ENCODE measurements at places on chromosomes 13 and 19.

- no peaks in the 10 kb centered on the region for H3K4me1 ChIP-seq
- DNase-seq = no peak
- H3K27me3 ChIP-seq = no peaks in the 10 kb centered on the region
- H3K27ac ChIP-seq = no peak overlapping the region
- no peak overlapping the region for H3K4me3 ChIP-seq
- no peaks in the 10 kb centered on the region for H3K36me3 ChIP-seq
Observed at GRCh38 chr13:103953859-103954258, 887.6 kb upstream of the SLC10A2 start.

DNA sequence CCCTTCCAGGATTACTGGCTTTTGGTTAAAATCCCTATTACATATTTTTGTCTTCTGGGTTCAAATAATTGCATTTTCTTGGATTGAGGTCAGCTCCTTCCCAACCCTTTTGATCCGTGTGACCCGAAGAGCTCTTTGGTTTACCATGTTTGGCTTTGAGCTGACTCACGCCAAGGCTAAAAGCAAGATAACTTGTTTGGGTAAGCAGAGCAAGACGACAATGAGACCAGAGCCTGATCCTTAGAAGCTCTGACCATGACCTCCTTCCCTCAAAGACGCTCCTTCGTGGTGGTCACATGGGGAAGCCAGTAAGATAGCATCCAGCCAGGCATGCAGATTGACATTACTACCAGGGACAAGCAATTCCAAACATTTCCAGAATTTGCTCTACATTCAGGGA, 153.8 kb downstream of the DCT start:
- no peak for DNase-seq
- H3K36me3 ChIP-seq = no peaks in the 10 kb centered on the region
- H3K4me1 ChIP-seq = peaks cover 32% of the 10 kb centered on the region
- H3K27ac ChIP-seq = no peak overlapping the region
- H3K4me3 ChIP-seq = no peak overlapping the region

- no peak overlapping the region for H3K4me3 ChIP-seq
- no peaks in the 10 kb centered on the region for H3K4me1 ChIP-seq
- H3K36me3 ChIP-seq = no peaks in the 10 kb centered on the region
- H3K27ac ChIP-seq = no peak overlapping the region
Observed at GRCh38 chr13:23621316-23621645, 51.1 kb downstream of the TNFRSF19 start.

DNA sequence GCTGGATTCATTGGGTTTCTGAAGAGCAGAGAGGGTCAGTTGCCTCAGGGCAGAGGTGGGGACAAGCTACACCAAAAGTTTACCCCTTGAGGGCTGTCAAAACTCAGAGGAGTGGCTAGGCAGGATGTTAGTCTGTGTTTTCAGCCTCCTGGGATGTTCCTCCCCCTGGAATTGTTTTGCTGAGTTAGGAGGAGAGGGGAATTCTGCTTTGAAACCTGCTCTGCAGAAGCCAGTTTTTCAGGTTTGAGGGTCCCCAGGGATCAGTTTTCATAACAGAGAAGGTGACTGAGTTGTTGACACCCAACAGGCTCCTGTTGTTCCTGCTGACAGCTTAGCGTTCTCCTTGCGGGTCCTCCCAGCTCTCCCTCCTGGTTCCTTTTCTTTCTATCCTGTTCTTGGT, 121.9 kb upstream of the TMTC4 start:
- no peaks in the 10 kb centered on the region for H3K4me1 ChIP-seq
- H3K36me3 ChIP-seq = no peaks in the 10 kb centered on the region
- no peak for DNase-seq
- no peak overlapping the region for H3K27ac ChIP-seq

DNA sequence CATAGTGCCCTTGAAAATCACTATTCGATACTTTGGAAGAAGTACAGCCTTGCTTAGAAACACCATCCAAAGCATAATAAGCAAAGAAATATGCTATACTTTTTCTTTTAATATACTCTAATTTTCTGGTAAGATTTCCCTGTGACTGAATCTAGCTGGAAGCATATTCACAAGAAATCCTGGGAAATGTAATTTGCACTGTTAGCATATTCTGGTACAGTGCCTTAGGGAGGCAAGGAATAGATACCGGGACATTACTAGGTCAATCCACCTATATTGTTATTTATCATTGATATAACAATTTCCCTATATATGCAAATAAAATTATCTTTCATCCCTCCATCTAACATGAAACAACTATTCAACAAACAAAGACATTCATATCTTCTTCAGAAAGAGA, 1131.3 kb upstream of the PRR20A start:
- H3K36me3 ChIP-seq = no peaks in the 10 kb centered on the region
- no peak for DNase-seq
- H3K4me3 ChIP-seq = no peak overlapping the region
- H3K4me1 ChIP-seq = no peaks in the 10 kb centered on the region

- H3K4me3 ChIP-seq = no peak overlapping the region
- DNase-seq = no peak
- no peaks in the 10 kb centered on the region for H3K27me3 ChIP-seq
- H3K36me3 ChIP-seq = peaks cover 13% of the 10 kb centered on the region
- H3K4me1 ChIP-seq = no peaks in the 10 kb centered on the region
Observed at GRCh38 chr19:39182174-39182505, 14.6 kb upstream of the NCCRP1 start.

- H3K27ac ChIP-seq = no peak overlapping the region
- no peaks in the 10 kb centered on the region for H3K27me3 ChIP-seq
- no peak for DNase-seq
- no peaks in the 10 kb centered on the region for H3K4me1 ChIP-seq
Observed at GRCh38 chr13:63942372-63942771, 2526.7 kb upstream of the PCDH20 start.

DNA sequence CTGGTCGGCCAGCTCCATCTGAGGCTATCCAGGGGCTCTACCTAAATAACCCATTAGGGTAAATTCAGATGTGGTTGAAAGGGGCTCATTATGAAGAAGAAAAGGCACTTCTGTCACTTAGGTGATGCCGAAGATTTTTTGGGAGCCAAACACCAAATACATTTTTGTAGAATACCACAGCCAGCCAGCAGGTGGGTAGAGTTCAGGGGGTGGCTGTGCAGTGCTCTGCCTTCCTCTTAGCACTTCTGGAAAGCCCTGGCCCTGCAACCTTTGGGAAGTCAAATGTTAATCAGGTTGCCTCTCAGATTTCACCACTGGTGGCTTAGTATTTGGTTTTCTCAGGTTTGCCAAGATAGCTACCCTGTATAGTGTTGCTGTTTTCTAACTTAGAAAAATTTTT, 18.5 kb upstream of the GPR18 start:
- no peak overlapping the region for H3K4me3 ChIP-seq
- no peaks in the 10 kb centered on the region for H3K27me3 ChIP-seq
- peaks cover 4% of the 10 kb centered on the region for H3K4me1 ChIP-seq
- no peak overlapping the region for H3K27ac ChIP-seq
- H3K36me3 ChIP-seq = no peaks in the 10 kb centered on the region

- no peak overlapping the region for H3K27ac ChIP-seq
- no peak for DNase-seq
- no peaks in the 10 kb centered on the region for H3K27me3 ChIP-seq
- H3K4me3 ChIP-seq = no peak overlapping the region
- H3K36me3 ChIP-seq = no peaks in the 10 kb centered on the region
- H3K4me1 ChIP-seq = no peaks in the 10 kb centered on the region
Observed at GRCh38 chr13:77616027-77616426, 80.5 kb downstream of the SCEL start.

All from thoracic aorta (tissue), 2 donors.